CD4-positive, alpha-beta T cell treated with Interleukin-17A for 1 hour (primary cell): ENCODE measurements at places on chromosomes 12 and 14.

DNA sequence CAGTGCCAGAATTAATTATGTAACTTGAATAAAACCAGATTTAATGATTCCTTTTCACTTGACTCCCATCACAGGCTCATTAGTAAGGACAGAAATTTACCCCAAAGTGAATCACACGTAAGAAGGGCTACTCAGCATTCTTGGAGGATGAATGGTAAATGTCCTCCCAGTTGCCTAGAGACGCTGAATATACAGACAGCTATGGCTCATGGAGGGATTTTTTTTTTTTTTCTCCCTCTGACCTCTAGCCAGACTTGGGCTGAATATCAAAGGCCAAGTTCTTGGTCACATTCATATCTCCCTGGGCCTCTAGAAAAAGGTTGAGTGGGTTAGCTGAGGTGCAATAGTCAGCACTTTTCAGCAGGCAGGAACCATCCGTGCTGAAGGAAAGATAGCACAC lies 77.5 kb downstream of the PHLDA1 start:
- no peak for DNase-seq

DNA sequence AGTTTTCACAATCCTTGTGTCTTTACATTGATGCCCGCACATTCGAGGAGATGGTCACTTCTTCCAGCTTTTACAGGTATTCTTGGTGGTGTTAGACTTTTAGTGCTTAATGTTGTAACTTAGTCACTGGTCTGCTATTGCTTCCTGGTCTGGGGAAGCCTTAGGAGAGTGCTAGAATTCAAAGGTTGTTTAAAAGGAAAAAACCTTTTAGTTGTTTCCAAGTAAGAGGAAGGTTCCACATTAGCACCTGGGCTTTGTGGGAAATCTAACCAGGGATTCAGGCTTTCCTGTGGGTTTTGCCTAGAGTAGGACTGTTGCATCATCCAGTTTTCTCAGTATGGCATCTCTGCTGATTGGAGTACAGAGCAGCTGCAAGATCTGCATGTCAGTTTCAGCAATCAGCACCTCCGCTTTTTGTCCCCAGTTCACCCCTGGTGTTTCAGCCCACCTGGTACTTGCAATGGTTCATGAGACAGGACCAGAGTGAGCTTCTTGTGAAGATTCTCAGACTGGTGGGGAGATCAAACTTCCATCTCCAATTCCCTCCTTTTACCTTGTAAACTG lies 44.0 kb upstream of the PLBD1 start:
- DNase-seq = no peak

GRCh38 chr14:53011053-53011462 lies 60.2 kb upstream of the FERMT2 start:
- no peak for DNase-seq

DNA sequence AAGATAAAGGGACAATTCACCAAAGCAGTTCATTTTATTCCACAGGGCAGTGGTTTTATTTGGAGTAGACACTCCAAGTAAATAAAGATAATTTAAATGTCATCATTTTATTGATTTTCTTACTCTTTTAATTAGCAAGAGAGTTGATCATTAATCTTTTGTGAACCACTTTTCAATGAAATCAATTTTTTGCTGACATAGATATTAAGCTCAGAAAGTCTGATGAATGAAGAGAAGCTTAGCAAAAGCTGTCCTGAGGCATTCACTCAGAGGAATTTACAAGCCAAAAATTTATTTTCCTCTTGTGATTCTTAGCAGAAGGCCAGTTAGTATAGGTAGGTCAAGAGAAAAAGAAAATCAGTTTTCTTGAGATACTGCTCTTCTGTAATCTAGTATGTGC lies 618.0 kb downstream of the CCER1 start:
- no peak for DNase-seq

DNA sequence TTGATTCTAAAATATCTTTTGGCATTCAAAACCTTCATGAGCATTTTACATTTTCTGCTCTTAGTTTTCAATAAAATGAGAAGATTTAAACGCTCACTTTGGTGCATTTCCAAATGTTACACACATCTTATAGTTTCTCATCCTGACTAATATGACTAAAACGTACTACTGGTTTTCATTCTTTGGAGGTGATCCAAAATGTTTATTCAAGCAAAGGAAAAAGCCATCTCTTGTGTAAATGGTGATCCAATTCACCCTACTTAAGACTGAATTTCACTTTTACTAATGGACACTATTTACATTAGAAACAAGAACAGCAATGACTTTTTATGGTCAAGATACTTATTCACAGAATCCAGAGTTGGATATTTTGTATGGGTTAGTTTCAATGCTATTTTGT lies 86.6 kb downstream of the KITLG start:
- no peak for DNase-seq

- no peak for DNase-seq
Observed at GRCh38 chr12:15274561-15274967, 47.7 kb upstream of the PTPRO start.

- no peak for DNase-seq
Observed at GRCh38 chr12:3116106-3116844, 39.1 kb downstream of the TSPAN9 start.

DNA sequence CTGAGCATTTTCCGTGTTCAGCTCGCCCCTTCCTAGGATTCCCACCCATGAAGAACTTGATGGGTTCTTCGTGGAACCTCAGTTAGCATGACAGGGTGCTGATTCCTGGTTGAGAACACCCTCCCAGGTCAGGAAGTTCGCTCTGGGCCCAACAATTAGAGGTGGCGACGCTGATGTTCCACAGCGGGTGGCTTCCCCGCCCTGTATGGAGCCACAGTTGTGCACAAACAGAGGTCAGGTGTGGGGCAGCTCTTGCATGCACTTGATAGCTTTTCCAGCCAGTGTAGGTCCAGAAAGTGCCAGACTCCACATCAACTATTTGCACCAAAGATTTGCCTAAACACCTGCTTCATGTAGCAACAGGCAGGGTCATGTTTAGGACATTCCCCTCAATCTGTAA lies 788.2 kb downstream of the MED13L start:
- no peak for DNase-seq

- DNase-seq = no peak
Observed at GRCh38 chr12:119990382-119990874, 1.4 kb downstream of the BICDL1 start.

DNA sequence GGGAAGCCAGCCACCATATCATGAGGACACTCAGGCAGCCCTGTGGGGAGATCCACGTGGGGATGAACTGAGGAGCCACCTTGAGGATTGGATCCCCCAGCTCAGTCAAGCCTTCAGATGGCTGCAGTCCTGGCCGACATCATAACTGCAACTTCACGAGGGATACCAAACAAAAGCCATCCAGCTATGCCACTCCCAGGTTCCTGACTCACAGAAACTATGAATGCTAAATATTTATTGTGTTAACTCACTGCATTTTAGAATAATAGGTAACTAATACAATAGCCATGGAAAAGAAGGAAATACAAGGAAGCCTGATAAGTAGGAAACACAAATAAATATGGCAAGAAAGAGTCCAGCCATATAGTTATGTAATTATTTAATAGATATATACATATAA lies 42.1 kb upstream of the FAM222A start:
- DNase-seq = no peak

GRCh38 chr12:75848431-75848925 lies 183.1 kb downstream of the PHLDA1 start:
- no peak for DNase-seq

DNA sequence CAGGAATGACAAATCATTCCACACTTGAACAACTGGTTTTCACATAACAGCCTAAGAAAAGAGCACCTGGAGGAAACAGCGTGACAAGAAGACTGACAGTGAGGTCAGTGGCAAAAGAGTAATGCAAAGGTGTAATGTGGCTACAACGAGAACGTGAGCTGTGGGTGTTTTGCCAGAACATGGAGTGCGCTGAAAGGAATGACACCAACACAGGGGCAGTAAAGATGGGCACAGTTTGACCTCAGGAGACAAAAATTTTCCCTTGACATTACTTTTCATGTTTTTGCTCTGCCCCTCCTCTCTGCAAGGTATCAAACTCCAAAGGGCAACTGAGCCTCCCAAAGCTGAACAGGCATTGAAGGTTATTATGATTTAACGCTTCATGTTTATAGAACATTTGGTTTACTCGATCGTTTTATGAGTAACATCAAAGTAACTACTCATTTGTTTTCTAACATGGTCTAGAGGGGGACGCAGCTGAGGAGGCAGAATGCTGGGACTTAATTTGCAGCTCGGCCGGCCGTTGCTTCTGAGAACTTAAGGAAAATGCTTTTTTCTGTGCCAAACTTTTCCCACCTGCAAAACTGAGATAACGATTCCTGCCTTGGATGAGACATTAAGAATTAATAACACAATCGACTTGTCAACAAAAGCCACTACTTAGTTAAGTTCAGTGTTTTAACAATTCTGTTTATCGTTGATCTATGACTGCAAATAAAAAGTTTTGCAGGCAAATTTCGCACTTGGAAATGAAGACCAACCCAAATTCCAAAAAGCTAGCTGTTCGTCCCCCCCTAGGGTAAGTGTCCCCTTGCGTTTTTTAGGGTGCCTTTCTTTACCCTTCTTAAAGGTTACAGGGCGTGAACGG lies 954 bp downstream of the HAUS4 start:
- DNase-seq = no peak

DNA sequence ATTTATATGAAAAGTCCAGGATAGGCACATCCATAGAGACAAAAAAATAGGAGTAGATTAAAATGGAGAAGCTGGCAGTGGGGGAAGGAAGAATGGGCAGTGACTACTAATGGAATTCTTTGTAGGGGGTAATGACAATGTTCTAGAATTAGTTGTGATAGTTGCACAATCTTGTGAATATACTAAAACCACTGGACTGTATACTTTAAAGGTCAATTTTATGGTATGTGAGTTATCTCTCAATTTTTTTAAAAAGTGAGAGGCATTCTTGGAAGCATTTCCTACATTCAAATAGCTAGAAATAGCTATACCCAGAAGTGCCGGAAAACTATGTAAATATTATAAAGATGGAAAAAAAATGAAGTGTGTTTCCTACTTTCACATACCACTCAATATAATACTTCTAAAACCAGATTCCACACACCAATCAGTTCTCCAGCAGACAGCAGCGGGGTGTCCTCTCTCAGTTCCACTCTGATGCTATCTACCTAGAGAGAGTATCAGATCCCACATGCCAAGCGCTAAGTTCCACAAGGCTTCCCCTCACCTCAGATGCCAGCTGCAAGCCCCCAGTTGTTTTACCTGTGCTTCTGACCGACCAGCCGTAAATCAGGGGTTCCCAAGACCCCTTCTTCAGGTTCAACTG lies 41.7 kb upstream of the NID2 start:
- DNase-seq = no peak
